ENCODE measurements at places on chromosomes 6 and 20.
A peak's percentile ranks its signal among the peaks of the same experiment; 100 is the strongest.

DNA sequence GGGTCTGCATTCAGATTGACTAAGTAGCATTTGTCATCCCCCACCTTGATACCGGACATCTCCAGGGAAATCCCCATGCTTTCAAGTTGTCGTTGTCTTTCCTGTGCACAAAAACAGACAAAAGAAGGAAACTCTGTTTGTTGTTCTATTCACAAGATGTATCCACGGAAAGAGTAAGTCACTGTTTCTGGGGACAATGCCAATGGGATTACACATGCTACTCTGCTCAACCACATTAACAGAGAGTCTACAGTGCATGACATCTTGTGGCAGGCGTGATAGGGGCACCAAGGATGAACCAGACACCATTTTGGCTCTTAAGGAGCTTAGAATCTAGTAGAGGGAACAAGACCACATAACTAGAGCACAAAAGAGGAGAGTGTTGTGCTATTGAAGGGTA lies 124.4 kb upstream of the NUP153 start:
- no peak for DNase-seq

DNA sequence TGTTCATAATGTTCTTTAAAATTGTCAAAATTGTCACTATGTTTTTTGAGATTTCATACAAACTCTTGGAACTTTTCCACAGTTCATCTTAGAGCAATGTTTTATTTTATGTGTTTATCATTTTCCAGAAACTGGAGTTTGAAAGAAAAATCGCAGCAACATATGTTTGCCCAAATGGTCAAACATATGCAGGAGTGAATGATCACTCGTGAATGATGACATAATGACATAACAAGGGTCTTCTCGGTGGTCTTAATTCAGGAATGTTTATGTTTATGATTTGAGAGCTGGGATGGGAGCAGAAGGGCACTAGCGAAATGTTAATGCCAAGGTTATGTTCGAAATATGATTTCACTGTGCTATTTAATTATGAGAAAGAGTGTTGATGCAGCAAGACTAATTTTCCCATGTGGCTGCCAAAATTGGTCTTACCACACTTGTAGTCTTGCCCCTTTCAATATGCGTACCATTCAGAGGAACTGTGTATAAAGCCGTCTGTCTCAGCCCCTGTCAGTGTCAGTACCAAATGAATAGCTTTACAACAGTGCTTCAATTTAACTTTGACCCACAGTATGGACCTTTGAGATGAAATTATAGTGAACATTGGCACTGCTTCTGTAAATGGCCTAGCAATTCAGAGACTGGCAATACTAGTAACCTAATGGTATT lies 152.3 kb downstream of the CARMIL1 start:
- DNase-seq, result no peak

DNA sequence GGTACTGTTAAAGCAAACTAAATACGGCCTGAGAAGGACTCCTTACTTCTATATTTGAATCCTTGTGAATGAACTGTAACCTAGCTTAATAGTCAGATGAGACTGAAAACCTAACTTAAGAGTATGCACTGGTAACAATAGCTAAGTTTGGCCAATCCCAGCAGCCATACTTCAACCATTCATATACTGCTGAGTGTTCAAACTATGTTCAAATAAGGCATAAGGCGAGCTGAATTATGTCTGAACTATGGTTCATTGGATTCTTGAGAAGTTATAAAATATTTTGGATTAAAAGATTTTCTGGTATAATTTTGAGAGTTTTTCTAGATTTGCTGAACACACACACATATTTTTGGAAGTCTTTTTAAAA lies 2.2 kb downstream of the SMPDL3A start:
- DNase-seq, result no peak

- DNase-seq, result no peak
Observed at GRCh38 chr6:134802426-134803058, 147.4 kb downstream of the ALDH8A1 start.

- peak; percentile 44 for DNase-seq
Observed at GRCh38 chr6:167756597-167756996, 70.1 kb upstream of the AFDN start.

- no peak for DNase-seq
Observed at GRCh38 chr20:45322952-45323383, 14.9 kb upstream of the MATN4 start.

DNA sequence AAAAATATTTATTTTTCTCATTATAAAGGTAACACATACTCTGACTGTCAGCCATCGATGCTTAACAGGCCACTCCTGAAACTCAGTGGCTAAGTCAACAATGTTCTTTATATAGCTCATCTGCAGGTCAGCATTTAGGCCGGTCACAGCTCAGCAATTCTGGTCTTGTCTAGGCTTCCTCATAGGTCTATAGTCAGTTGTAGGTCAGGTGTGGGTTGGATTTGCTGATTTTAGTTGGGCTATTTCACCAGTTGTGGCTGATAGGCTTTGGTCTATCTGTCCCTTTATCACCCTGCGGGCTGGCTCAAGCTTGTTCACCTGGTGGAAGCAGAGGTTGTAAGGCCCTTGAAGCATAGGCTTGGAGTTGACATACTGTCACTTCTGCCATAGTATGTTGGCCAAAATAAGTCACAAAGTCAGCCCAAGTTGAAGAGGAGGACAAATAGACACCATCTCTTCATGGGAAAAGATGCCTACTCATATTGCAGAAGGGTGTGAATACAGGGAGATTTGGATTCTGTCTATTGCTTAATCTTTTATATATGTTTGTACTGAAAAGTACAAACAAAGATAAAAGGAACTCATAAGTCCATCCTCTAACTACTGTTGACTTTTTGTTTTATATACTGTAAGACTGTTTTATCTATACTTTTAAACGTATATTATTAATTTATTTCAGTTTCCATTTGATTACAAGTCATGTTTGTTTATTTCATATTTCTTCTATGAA lies 75.0 kb downstream of the BCKDHB start:
- DNase-seq, result no peak

DNA sequence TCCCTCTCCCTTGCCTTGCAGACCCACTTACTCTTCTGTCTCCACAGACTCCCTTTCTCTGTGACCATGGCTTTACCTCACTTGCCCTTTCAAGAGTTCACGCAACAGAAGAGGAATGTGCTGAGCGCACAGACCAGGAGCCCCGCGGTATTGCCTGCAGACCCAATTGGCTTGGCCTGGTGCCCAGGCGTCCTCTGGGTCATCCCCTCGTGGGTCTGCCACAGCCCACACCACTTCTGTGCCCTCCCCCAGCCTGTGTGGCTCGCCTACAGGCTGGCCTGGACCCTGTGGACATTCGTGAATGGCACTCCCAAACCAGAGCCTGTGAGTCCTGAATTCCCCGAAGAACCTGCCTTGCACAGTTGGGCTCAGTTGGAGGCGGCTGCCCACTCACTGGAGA lies 15.3 kb upstream of the NINL start:
- DNase-seq, result no peak

DNA sequence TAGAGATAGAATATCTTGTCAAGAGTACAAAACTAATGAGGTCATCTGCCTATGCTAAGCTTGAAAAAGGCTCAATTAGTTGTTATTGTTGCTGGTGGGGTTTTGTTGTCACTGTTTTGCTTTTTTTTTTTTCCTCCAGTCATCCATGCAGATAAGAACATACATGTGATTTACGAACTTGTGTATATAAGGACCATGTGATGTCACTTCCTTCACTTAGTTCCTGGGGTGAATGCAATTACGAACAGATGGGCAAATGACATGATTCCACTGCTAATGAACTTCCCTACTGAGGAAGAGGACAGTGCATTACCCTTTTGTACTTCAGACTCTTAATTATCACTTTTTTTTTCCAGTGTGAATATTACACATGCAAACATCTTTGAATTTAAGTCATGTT lies 1175.3 kb upstream of the GJE1 start:
- no peak for DNase-seq

- no peak for DNase-seq
Observed at GRCh38 chr6:26660000-26660361, 435 bp upstream of the ZNF322 start.

DNA sequence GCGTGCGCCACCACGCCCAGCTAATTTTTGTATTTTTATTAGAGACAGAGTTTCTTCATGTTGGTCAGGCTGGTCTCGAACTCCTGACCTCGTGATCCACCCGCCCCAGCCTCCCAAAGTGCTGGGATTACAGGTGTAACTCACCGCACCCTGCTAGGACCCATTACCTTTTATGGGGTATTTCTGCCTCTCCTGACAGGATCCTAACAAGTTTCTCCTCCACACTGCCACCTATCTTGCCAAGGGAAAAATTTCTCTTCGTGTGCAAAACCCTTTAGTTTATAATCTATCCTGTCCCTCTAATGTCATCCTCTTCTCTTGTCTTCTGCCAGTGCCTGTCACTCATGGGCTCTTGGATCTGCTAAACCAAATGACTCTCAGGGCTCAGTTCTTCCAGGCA lies 1.9 kb downstream of the STMND1 start:
- DNase-seq, result no peak

DNA sequence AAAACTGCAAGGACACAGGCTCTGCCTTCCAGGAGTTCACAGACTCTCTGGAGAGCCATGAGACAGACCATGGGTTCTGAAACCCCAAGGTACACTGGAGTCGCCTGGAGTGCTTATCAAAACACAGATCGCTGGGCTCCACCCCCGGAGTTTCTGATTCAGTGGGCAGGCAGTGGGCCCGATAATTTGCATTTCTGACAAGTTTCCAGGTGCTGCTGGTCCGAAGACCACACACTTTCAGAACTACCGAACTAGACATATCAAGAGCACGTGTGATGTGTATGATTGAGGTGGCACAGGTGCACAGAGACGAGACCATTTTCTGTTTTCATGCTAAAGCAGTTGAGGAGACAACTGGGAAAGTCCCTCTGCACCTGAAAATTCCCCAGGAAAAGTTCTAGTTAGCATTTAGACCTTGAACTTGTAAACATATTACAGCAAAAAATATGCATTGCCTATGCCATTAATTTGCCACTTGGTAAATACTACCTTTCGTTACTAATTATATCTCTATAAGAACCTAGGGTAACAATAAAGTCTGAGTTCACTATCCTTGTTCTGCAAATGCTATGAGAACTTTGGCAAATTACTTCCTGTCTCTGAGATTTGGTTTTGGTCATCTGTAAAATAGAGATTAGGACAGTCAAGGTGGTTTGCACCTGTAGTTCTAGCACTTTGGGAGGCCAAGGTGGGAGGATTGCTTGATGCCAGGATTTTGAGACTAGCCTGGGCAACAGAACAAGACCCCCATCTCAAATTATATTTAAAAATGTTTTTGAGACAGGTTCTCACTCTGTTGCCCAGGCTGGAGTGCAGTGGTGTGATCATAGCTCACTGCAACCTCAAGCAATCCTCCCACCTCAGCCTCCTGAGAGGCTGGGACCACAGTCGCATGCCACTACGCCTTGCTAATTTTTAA lies 14.3 kb upstream of the PIM1 start:
- DNase-seq, result no peak

- DNase-seq, result no peak
Observed at GRCh38 chr6:140101818-140102217, 727.4 kb upstream of the CITED2 start.

GRCh38 chr20:49397525-49397924 lies 84.9 kb downstream of the KCNB1 start:
- no peak for DNase-seq

GRCh38 chr6:41423002-41423401 lies 87.6 kb downstream of the NCR2 start:
- DNase-seq, result no peak

DNA sequence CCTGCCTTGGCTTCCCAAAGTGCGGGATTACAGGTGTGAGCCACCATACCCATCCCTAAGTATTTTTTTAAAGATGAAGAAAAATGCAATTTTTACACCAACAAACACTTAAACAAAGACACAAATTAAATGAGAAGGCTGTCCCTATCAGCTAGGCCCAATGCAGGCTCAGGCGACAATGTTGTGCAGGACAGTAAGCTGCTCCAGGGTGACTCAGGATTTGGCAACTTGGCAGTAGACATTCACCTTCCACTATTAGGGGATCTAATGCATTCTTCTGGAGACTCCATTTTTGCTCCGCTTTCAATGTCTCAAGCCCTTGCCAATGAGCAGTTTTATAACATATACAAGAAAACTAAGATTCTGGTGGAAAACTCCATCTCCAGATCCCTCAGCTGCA lies 19.7 kb downstream of the NDRG3 start:
- DNase-seq, result no peak

DNA sequence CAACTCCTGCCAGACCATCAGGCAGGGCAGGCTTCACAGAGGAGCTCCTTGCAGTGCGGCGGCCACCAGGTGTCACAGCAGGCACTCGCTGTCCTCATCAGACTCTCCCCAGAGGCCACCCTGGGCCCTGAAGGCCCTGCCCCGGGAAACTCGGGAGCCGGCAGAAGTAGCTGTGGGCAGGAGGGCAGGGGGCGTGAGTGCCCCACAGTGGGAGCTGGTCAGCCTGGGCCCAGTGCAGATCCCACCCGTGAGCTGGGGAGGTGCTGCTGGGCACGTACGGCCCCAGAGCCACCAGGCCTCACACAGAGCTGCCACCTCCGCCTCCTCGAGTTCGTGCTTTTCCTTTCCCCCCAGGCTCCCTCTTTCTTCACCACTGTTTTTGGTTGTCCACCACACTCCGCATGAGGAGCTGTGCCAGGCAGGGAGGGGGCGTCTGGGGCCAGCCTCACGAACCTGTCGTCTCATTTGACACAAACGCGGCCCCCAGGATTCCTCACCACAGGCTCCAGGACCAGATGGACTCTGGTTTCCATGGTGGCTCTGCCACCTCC lies 33.8 kb downstream of the FRMD1 start:
- peak; percentile 61 for DNase-seq

DNA sequence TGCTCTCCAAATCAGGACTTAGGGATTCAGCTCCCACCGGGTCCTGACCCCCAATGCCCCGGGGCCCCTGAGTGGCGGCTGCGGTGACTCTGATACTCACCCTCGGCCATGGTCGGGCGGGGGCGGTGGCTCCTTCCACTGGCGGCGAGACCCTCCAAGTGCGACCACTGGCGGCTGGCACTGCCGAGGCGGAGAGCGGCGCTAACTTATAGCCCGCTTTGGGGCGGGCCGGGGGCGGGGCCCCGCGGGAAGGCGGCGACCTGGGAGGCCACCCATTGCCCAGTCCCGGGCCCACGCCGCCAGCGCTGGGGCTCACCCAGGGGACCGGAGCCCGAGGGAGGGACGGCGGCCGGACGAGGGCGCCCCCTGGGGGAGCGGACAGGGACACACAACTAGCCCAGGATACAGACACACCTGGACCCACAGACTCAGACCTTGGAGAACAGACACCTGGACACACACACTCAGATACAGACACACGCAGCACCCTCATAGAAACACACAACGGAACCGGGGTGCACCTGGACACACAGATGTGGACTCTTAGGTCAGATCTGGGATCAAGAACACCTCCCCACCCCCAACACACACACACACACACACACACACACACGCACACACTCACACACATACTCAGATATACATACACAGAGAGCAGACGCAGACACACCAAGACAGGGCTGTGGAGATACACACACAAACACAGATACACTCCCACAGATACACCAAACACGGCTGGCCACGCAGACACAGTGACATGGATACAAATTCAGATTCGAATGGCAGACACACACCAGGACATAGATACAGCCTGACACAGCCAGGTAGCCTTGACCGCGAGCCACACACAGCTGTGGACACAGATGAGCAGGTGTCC lies at the start of gene TGM2:
Gene TGM2, minus strand, starts transcription at position 182 of the 877 bp plus-strand sequence. Its CDS starts 72 bp downstream, at position 110.
- no peak for DNase-seq
